ENCODE measurements at places on chromosomes 5 and 9. TPM values are rescaled to one million over a fixed set of nuclear protein-coding genes. Genes with fewer than 3 reads are reported as not detected.
A peak's percentile ranks its signal among the peaks of the same experiment; 100 is the strongest.

MTAP gene
- 44.6 TPM for polyA plus RNA-seq

CDH6 gene
- polyA plus RNA-seq, result 66.2 TPM

GPR151 gene
- polyA plus RNA-seq, result not detected

CMBL gene
- 43.2 TPM for polyA plus RNA-seq

ERP44 gene
- polyA plus RNA-seq, result 42.4 TPM

PALM2AKAP2 gene
- polyA plus RNA-seq, result 9.2 TPM

TNC gene
- 435 TPM for polyA plus RNA-seq

CDH9 gene
- polyA plus RNA-seq, result 6.9 TPM

GABBR2 gene
- 2.7 TPM for polyA plus RNA-seq

PCDHB11 gene
- 5.2 TPM for polyA plus RNA-seq

CACNA1B gene
- polyA plus RNA-seq, result 0.17 TPM

IL9 gene
- not detected for polyA plus RNA-seq

INSYN2B gene
- polyA plus RNA-seq, result 1.5 TPM

MYMK gene
- polyA plus RNA-seq, result not detected

SLC44A1 gene
- polyA plus RNA-seq, result 54.9 TPM

BTF3 gene
- 997 TPM for polyA plus RNA-seq

GRCh38 chr5:114305402-114306207 lies 56.3 kb upstream of the KCNN2 start:
- no peak for DNase-seq

DNA sequence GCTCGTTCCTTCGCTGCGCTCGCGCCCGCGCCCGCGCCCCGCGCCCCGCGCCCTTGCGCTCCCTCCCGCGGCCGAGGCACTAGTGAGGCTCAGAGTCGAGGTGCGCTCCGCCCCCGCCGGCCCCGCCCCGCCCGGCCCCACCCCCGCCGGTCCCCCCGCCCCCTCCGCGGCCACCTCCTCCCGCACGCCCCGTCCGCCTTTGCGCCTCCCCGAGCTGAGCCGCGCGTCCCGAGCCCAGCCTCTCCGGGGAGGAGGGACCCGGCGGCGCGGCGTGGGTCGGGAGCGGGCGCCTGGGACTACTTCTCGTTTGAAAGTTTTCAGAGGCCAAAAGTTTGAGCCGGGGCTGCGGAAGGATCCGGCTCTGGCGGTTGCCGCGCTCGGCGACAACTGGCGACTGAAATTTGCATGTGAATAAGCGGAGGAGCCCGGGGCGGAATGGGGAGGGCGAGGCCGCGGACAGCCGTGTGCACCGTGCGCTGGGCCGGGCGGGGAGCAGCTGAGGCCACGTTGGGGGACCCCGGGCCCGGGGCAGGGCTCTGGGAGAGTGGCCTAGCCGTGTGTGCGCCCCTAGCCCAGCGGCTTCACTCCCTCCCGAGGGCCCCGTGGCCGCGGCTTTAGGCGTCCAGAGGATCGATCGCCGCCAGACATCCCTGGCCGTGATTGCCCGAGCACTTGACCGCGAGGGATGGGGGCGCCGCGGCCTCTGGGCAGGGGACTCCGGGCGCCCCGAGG lies at the start of gene NOTCH1:
NOTCH1 (minus strand) TSS at position 84 of the 732 bp plus-strand sequence. CDS start 262 bp downstream, outside the sequence.
- DNase-seq, result peak; percentile 79

DNA sequence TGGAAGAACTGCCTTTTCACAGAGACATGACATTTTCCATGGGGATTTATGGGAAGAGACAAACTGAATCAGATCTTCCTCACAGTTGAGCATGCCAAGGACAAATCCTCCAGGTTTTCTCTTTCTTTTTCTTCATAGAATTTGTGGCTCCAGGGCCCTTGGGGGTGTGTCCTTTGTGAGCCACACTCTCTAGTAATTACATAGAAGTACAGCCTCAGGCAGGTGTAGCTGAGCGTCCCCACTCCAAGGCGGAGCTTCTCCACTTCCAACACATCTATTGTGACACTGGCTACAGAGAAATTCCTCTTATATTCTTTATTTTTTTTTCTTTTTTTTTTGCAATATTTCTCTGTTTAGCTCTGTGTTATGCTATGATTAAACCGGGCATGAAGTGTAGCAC lies 420.5 kb upstream of the CD180 start:
- DNase-seq, result no peak

DNA sequence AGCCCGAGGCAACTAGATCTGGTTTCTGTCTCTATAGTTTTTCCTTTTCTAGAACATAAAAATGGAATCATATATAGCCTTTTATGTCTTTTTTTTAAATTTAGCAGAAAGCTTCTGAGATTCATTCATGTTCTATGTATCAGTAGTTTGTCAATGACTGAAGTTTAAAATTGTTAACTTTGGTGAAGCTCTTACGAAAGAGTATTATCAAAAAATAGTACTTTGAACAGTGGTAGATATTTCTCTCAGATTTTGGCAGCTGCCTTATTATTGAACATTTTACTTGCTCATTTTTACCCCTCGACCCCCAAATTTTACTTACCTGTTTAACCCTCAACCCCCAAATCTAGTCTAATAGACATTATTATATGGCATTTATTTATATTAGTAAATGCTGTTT lies 10.2 kb downstream of the NIPBL start:
- no peak for DNase-seq

DNA sequence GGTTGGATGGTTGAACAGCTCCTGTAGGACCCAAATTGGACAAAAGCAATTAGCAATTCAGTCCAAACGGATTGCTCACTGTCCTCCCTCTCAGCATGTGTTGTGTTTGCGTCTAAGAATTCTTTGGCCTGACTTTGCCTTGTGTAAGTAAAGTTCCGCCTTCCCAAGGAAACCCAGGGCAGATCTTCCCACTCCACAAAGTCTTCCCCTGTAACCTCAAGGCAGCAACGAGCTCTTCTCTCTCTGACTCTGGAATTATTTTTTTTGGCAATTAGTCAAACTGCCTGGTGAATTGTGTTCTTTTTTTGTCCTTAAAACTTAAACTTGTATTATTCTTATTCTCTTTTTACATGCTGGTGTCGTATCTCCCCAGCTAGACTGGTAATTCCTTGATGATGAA lies 20.7 kb upstream of the BASP1 start:
- DNase-seq, result no peak

DNA sequence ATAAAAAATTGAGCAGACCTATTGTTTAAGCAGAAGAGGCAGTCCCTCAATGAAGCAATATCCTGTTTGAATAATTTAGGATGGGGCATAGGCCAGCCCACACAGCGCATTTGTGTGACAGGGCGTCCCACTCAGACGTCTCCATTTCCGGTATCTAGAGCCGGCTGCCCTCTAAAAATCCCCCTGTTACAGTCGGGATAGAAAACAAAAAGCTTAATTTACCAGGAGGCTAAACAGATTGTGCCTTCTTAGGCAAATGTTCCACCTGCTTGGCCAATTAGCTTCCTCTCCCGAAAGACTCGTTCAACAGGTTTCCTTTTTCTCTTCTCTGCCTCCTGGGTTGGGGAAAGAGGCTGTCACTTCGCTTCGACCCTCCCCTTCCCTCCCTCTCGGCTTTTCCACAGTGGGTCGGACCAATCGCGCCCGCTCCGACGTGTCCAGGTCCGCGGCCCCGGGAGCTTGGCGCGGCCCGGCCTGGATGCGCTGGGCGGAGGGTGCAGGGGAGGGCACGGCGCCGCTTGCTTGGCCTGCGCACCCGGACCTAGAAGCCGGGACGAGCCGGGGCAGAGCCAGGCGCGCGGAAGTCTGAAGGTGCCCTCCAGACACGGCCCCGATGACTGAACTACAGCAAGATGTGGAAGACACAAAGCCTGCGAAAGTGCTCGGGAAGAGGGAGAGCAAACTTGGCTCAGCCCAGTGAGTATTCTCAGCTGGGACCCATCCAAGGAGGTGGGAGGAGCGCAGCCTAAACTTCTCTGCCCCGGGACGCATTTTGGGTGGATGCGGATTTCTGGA lies at the start of gene GRAMD2B:
GRAMD2B (plus strand) TSS at position 416 of the 795 bp plus-strand sequence; CDS start at position 614, 198 bp downstream.
- DNase-seq, result peak; percentile 72

DNA sequence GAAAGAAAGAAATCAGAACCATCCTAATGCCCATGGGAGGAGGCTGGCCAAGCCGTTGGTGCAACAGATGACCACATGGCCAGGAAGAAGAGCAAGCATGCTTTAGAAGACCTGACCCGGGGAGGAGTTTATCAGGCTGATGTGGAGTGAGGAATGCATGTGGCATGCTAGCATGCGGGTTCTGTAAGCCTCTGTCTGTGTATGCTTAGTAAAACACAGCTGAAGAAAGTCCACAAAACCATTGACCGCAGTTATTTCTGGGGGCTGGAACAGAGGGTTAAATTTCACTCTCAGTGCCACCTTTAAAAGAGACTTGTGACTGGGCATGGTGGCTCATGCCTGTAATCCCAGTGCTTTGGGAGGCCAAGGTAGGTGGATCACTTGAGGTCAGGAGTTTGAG lies 19.1 kb downstream of the GFI1B start:
- DNase-seq, result no peak

DNA sequence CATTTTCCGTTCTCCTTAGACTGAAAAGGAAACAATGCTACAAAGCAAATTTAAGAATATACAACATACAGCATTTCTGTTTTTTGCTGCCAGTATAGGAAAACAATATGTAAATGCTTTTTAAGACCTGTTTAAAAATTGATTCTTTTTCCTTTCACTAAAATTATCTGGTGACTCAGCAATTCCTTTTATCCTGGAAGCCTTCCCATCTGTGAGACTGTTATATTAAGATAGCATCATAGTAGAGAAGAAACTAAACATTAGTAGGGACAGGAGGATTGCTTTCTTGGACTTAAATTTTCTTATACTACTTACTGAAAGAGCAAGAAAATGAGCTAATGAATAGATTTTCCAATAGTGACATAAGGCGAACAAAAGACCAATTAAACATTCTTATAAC lies 30.0 kb upstream of the GPR21 start:
- DNase-seq, result no peak

DNA sequence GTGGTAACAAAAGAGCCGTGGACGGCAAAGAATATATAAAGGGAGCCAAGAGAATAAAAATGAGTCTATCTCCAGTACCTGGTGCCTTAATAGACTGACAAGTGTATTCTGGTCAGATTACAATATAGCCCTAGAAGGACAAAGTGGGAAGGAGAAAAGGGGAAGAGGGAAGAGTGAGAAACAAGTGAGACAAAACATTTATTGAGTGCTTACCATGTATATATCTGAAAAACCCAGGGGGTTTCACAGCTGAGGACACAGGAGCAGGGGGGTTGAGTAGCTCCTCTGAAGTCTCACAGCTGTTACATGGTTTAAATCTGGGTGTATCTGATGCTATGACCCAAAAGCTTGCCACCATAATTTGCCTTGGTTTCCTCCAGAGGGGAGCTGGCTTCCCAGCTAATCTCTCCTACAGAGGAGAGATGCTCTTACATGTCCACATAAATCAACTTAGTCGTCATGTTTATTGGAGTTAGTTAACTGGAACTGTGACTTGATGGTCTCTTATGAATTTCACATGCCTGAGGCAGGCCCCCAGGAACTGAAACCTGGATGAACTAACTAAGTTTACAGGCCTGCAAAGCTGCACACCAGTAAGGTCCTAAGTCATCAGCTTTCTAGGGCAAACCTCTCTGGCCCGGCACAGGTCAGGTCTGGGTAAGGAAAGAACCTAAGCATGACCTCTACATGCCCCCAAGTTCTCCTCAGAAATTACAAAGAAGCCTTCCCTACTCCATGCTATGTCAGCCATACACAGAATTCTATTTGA lies 15.5 kb downstream of the SIL1 start:
- no peak for DNase-seq

GRCh38 chr5:77853353-77853907 lies 77.3 kb upstream of the TBCA start:
- DNase-seq, result no peak

GRCh38 chr5:14906628-14907027 lies 35.0 kb upstream of the ANKH start:
- DNase-seq, result no peak

- no peak for DNase-seq
Observed at GRCh38 chr9:107929443-107929842, 439.9 kb upstream of the KLF4 start.

- DNase-seq, result no peak
Observed at GRCh38 chr5:90565491-90565890, 6.9 kb downstream of the ADGRV1 start.

- no peak for DNase-seq
Observed at GRCh38 chr9:26662476-26662875, 230.1 kb downstream of the CAAP1 start.

- peak; percentile 56 for DNase-seq
Observed at GRCh38 chr9:38088006-38088925, 19.2 kb upstream of the SHB start.

GRCh38 chr5:114434396-114435219 lies 72.7 kb downstream of the KCNN2 start:
- no peak for DNase-seq

- DNase-seq, result no peak
Observed at GRCh38 chr5:66558560-66558959, 37.6 kb upstream of the MAST4 start.

GRCh38 chr9:100534401-100534800 lies 43.5 kb upstream of the CAVIN4 start:
- DNase-seq, result no peak

GRCh38 chr5:5381310-5381913 lies 41.1 kb upstream of the ICE1 start:
- DNase-seq, result no peak

GRCh38 chr5:171578049-171578828 lies 158.8 kb downstream of the FGF18 start:
- DNase-seq, result no peak

DNA sequence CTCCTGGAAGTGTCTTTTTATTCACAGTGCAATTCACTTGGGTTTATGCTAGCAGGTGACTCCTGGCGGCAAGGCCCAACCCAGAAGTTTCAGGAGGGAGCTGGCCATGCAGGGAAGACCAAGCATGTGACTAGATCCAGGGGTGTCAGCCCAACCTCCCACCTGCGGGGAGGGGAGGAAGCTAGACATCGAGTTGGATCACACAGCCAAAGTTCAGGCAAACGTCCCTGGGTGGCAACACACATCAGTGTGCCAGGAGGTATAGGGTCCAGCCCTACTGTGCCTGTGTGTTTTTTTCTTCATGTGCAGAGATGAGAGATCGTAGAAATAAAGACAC lies 25.3 kb downstream of the PNPLA7 start:
- DNase-seq, result no peak

Measured in right renal pelvis (tissue), 4 donors.